ENCODE measurements at places on chromosomes 11 and 22.

- DNase-seq, result no peak
Measured at GRCh38 chr22:26732284-26732683, 74.9 kb downstream of the MIAT start.

DNA sequence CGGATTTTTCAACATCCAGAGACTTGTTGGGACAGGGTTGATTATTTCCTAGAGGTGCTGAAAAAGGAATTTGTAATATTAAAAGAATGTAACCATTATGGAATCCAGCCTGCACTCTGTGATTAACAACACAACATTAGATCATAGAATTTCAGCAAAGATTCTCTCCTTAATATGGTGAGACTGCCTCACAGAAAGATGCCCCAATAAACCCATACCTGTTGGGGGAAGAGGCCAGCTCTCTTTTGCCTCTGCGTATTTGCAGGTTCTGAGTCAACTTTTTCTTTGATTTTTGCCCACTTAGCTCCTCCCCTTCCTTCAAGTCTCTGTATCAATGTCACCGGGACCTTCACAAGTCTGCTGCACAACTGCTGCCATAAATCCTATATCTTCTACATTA is 12.4 kb upstream of the MTMR3 start:
- DNase-seq, result no peak

- DNase-seq, result no peak
Measured at GRCh38 chr11:133339495-133340140, 192.7 kb downstream of the OPCML start.

- no peak for DNase-seq
Measured at GRCh38 chr22:50691521-50691920, 18.9 kb downstream of the SHANK3 start.

DNA sequence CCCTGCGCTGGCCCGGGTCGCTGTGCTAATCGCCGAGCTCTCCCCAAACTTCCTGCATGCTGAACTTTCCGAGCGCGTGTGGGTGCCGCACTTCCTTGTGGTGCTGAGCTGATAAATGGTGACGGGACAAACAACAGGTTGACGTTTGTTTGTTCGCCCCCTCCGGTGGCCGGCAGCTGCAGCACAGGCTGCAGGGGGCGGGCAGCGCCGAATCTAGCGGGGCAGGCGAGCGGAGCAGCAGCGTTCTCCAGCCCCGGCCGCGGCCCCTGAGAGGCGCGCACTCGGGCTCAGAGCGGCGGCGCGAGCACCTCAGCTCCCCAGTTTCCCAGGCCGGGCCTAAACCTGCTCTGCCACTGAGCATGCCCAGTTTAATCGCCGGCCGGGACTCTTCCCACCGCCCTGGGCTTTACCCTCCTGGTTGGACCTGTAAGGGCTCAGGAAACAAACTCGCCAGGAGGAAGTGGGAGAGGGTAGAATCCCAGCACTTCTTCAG is at the start of gene PDGFD:
TSS of gene PDGFD (minus strand) at position 120 of the 493 bp plus-strand sequence.
- peak; percentile 58 for DNase-seq

GRCh38 chr11:369336-370018 is at the start of gene B4GALNT4:
B4GALNT4 (plus strand) TSS chr11:369499; CDS start chr11:369804, 305 bp downstream.
- no peak for DNase-seq

DNA sequence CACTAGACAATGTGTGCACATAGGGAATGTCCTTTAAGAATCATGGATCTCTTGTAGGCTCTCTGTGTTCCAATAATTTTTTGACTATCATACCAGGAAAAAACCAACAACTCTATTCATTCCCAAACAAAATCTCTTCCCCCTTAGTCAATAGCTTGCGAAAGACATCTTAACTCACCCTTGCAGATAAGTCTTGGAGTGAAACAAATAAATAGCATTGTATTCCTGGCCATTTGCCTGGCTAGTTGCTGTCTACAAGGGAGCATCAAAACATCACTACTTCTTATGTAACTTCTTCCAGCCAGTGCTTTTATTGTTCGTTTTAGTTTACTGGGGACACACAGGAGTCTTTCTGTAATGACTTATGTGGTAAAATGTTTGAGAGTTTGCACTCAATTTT is 29.4 kb downstream of the SCN3B start:
- DNase-seq, result no peak

DNA sequence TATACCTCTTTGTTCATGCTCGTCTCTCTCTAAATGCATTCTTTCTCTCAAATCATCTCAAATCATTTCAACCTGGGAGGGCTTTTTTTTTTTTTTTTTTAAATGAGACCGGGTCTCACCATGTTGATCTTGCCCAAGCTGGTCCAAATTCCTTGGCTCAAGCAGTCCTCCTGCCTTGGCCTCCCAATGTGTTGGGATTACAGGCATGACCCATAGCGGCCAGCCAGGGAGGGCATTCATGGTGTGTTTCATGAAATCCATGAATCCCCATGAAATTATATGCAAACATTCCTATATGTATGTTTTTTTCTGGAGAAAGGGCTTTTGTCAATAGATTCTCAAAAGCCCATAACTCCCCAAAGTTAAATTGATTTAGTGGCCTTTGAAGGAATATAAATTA is 26.2 kb downstream of the ATG13 start:
- DNase-seq, result no peak

DNA sequence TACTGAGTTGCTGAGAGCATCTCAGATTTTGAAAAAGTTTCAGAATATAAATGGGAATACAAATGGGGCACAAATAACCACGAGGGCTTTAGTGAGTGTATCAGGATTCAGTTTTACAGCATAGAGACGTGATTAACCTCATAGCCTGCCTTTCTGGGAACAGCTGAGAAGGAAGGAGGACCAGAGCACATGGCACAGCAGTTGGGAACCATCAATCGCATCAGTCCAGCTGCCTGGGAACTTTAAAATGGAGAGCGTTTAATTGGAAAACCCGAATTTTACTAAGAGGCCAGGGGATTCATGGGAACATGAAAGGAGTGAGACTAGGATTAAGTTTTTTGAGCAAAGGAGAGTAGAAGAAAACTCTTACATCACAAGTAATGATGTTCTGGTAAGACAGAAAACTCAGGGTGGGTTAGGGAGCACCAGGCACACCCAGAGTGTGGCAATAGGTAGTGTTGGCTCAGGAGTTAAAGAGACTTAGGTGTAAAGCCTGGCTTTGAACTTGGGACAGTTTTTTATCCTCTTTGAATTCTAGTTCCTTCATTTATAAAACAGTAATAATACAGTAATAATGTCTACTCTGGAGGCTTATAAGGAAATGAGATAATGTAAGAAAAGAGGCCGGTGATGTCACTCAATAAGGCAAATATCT is 40.2 kb downstream of the FZD4 start:
- no peak for DNase-seq

DNA sequence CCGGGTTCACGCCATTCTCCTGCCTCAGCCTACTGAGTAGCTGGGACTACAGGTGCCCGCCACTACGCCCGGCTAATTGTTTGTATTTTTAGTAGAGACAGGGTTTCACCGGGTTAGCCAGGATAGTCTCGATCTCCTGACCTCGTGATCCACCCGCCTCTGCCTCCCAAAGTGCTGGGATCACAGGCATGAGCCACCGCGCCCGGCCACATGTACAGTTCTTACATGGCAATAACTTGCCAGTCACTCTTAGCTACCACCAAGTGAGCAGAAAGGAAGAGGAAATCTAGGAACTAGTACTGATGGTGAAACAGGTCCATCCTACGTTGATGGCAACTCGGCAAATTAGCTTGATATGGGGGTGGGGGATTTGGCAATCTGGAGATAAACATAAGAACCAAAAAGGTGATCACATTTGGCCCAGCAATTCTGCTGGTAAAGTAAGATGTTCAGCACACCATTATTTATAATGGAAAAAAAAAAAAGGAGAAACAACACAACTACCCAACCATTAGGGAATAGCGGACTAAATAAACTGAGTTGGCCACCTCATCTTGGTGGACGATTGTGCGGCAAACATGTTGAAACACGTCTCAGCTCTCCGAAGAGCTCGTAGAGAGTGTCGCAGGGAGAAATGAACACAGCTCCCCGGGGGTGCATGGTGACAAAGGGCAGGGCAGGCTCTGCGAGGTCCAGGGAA is 5.3 kb downstream of the NLRP6 start:
- no peak for DNase-seq

- DNase-seq, result no peak
Measured at GRCh38 chr22:28609921-28610320, 69.7 kb downstream of the TTC28 start.

GRCh38 chr11:94910270-94910669 is 63.1 kb downstream of the CWC15 start:
- no peak for DNase-seq

DNA sequence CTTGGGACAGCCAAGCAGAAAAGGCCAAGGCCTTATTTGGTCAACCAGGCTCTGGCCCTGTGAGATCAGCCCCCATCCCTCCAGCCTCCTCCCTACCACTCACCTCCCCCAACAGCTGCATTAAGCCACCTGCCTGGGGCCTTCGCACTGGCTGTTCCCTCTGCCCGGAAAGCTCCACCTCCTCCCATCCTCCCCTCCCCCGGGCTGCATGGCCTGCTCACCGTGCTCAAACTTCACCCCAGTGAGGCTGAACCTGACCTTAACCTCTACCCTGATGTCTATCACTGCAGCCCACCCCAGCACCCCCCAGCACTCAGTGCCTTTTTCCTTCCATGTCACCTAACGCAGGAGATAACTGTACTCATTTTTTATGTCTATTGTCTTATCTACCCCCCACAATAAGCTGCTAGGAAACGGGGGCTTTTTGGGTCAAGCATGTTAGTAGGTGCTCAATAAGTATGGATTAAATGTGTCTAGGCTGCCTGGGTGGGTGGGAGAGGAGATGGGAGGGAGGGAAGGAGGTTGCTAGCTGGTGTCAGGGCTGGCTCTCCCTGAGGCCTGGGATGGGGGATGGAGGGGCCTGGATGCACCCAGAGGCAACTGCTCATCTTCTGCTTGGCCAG is 912 bp downstream of the PTPRCAP start:
- DNase-seq, result no peak

DNA sequence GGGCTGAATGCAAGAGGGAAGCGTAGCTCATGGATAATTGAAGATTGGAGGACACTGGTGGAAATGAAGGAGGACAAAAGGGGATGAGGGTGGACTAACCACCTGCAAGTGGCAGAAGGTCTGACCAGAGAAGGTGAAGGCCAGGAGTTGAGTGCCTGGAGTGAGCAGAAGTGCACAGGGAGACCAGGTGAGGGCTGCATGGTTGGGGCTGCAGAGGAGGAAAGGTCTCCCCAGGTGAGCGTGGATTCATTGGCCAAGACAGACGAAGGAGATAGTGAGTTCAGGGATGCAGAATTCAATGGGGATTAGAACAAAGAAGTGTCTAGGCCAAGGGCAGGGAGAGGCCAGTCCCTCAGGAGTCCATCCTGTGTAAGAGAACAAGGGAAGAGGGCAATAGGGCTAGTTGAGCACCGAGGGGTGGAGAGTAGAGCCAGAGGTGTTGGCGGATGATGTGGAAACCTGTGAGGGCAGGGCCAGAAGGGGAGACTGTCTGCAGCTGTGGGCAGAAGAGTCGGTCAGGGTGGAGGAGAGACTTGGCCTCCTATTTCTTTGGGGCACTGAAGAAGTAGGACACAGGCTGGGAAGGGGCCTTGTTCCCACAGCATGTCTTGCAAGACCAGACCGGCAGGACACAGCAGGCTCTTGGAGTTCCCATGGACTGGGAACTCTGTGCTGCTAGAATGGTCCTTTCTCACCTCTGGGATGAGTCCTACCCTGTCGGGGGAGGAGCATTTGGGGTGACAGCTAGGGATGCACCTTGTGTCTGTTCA is 6.7 kb downstream of the TRIM29 start:
- DNase-seq, result no peak

- DNase-seq, result no peak
Measured at GRCh38 chr11:71115770-71116692, 136.3 kb downstream of the SHANK2 start.

- no peak for DNase-seq
Measured at GRCh38 chr11:12822392-12823022, 148.3 kb downstream of the TEAD1 start.

- DNase-seq, result no peak
Measured at GRCh38 chr22:19109198-19110063, 12.8 kb downstream of the DGCR2 start.

DNA sequence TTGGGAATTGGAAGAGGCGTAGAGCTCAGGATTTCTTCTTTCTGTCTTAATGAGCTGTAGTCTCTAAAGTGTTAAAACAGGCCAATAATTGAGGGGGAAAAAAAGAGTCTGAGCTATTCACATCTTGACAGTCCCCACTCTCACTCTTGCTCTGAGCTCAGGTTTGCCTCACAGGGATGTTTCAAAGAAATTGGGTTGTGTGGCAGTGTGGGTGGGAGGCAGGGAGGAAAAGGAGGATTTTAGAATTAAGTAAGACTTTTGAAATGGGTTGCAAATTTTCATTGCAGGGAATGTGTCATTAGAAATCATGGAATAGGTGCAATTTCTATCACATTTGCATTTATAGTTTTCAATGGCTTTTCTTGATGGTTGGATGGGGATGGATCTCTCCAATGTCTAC is 338.8 kb upstream of the KIRREL3 start:
- DNase-seq, result no peak
